Hematopoietic multipotent progenitor cell (in vitro differentiated cells): ENCODE measurements at places on chromosomes 5 and 9.

GRCh38 chr9:138052635-138053320, 175.2 kb downstream of the CACNA1B start:
- DNase-seq = no peak

DNA sequence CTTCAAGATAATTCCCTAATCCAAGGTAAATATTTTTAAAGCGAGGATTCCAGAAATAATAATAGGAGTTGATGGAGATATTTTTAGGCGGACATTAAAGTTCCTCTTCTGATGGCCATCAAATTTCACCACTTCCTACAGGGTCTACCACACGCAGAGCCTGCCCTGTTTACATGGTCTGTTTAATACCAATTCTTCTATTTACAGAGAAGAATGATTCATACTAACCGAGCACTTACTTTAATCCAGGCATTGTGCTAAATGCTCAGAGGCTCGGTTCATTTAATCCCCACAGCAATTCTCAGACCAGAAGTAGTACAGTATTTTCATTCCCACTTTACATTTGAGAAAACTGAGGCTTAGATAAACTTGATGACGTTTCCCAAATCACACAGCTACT, 3.0 kb upstream of the ITGA1 start:
- no peak for DNase-seq

GRCh38 chr5:163585206-163585605, 79.8 kb downstream of the MAT2B start:
- no peak for DNase-seq

GRCh38 chr9:90998573-90998972, 197.0 kb downstream of the SYK start:
- DNase-seq = no peak

DNA sequence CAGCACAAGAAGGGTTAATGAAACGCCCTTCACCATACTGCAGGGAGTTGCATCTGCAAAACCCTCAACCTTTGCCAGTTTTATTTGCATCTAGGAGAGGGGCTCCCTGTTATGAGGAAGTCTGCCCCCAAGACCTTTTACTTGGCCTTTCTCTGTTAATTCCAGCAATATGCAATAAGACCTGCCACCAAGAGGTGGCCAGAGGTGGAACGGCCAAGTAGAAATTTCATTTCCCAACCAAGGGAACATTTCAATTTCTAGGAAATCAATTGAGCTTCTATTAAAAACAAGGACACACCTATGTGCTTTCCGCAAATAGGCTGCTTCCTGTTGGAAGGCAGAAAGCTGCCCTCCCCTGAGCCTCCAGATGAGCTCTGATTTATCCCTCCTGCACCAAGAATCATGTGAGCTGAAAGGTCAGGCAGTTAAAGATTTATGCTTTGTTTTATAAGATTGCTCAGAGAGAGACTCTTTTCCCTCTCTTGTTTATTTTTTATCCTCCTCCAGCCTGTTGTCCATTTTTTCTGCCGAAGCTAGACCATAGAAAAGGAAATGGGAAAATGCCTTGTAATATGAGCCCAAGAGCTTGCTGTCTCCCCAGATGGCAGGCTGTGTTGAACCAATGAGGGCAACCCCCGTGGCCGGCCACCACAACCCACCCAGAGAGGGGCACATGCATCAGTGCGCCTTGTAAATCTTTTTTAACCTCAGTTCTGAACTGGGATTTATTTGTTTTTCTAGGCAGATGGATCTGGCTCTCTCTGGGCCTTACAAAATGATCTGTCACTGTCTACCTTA, 572.8 kb downstream of the TLE1 start:
- no peak for DNase-seq

DNA sequence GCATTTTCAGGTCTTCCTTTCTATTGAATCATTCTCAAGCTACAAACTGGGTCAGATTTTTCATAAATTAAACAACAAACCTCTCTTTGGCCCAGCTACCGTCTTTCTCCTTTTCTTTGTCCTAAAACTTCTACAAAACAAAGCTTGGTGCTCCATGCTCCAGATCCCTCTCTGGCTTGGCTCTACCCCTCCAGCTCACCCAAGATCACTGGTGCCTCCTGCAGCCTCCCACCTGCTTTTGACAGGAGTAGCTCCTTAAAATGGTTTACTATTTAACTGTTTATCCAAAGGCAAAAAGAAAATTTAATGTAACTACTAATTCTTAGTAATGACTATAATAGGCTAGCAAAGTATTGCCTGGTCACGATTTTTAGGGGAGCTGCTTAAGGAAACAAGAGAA, 10.7 kb upstream of the SERINC5 start:
- no peak for DNase-seq

GRCh38 chr5:69502367-69502766, 9.8 kb downstream of the OCLN start:
- DNase-seq = no peak

- no peak for DNase-seq
These were observed 23.0 kb downstream of the PCDHGC5 start for GRCh38 chr5:141511771-141512325.

- DNase-seq = no peak
These were observed 5.1 kb downstream of the MGAT1 start for GRCh38 chr5:180797256-180798192.

DNA sequence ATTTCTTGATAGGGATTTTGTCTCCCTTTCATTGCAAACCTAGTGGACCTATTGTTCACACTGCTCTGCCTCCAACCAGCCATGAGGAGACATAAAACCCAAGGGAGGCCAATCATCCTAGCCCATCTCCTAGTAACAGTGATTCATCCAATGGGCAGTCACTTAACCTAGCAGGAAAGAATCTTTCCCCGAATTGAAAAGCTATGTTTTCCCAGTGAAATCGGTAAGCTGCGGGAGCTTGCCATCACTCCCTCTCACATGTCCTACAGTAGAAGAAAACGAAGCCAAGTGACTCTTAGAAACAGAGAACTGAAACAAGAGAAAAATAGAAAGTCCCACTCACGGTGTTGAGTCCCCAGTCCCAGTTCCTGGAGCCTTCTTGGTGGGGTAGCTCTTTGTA, 123.3 kb downstream of the SUSD1 start:
- no peak for DNase-seq

- DNase-seq = no peak
These were observed 9.7 kb downstream of the NREP start for GRCh38 chr5:111747337-111747736.
